ENCODE measurements at places on chromosomes 13 and 19.

DNA sequence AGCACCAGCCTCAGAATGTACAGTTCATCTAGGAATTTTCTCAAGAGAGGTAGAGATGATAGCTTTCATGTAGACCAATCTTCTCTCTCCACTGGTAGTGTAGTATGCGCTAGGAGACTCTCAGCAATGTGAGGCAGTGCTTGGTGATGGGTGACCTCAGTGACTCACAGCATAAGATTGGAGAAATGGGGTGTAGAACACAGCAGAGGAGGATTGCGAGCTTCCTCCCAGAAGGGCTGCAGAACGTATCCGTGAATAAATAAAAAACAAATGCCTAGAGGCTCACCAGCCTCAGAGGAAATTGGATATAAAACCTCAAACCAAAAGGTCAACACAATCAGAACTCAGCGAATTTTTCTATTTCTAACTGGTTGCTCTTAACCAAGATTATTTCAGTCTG, 182.9 kb upstream of the RXFP2 start:
- DNase-seq, result no peak

DNA sequence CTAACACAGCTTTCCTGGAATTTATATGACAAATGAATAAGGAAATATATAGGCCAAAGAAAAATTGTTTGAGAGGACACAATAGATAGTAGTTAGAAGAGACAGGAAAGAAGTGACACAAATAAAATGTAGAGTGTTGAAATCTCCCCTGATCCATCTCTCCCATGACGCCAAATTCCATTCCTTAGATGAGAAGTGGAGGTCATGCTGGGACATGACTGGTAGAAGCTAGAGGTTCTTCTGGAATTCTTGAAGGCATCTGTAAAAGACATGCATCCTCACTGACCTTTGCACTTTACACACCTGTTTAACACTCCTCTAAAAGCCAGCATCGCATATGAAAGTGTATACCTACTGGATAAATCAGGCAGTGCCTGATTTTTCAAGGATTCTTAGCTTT, 67.8 kb downstream of the DGKH start:
- no peak for DNase-seq

DNA sequence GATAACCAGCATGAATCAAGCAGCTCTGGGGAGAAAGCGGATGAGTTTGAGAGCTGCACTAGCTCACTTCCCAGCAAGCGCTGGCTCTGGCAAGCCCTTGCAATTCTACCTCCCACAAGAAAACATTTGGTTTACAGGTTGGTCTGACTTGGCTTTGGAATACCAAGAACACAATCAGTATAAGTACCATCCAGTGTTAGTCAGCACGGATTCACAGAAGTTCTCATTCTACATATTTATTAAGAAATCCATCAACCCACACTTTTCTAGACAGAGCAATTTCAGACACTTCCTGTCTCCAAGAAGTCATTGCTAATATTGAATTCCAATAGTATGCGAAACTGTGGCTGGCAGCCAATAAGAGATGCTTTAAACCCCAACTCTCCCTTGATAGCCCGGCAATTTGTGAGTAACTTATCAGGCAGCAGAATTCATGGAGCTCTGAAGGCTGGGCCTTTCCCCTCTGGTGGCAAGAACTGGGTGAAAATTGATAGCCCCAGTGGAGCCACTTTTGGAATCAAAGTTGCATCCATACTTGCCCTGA, 59.4 kb upstream of the WASF3 start:
- DNase-seq, result no peak

GRCh38 chr13:100235311-100235901, 146.5 kb downstream of the PCCA start:
- DNase-seq, result peak; percentile 82

DNA sequence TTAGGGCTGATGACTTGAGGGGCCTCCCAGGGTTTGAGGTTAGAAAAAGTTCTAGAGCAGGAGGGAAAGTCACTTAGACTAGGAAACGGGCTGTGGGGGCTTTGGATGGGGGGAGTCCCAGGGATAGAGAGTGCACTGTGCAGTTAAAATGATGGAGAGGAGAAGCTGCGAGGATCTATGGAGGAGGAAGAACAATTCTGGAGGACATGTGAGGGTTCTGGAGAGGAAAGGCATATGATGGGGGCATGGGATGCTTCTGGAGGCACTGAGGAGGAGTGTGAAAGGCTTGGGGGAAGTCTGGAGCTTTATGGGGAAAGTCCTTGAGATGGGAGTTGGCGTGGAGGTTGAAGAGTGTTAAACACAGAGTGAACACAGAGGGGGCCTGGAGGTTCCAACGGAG, 2.2 kb downstream of the KCNC3 start:
- no peak for DNase-seq

DNA sequence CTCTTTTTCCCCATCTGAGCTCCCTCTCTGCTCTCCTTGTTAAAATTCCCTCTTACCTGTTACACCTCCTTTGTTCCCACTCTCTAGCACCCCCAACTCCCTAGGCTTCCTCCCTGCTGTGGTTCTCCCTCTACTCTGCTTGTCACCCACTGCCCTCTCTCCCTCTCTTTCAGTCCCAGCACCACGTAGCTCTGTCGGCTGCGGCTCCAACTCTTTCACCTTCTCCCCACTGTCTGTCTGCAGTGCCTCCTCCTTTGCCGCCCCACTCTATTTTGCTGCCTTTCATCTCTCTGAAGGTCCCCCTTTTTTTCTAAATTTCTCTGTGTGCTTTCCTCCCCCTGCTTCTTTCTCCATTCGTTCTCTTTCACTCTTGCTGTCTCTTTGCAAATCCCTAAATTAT, 1.1 kb downstream of the ZNF836 start:
- no peak for DNase-seq

DNA sequence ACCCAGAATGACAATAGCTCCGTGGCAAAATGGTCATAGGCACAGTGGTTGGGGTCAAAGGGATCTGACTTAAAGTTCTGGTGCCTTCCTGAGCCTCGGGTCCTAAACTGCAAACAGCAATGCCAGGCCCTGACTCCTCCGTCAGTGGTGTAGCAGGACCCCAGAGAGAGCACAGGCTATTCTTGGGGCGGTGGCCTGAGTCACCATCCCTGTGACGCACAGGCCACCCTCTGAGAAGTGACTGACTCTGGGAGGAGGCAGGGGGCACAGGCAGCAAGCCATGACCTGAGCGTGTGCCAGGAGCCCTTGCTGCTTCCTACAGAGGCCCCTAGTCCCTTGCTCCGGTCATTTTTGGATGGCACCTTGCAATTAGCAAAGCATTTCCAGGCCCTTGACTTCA, 18.7 kb downstream of the PLVAP start:
- no peak for DNase-seq

GRCh38 chr19:17184371-17184841, 30.8 kb upstream of the USE1 start:
- DNase-seq, result no peak

GRCh38 chr13:33624740-33625139, 193.2 kb upstream of the RFC3 start:
- no peak for DNase-seq

DNA sequence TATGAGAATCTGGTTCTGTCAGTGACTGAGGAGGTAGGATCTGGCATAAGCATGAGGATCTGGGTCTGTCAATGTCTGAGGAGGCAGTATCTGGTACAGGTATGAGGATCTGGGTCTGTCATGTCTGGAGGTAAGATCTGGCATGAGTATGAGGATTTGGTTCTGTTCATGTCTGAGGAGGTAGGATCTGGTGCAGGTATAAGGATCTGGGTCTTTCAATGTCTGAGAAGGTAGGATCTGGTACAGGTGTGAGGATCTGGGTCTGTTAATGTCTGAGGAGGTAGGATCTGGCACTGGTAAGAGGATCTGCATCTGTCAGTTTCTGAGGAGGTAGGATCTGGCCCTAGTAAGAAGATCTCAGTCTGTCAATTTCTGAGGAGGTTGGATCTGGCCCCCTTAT, 12.4 kb upstream of the PDCD2L start:
- no peak for DNase-seq

GRCh38 chr19:13398780-13399726, 107.2 kb downstream of the CACNA1A start:
- no peak for DNase-seq

DNA sequence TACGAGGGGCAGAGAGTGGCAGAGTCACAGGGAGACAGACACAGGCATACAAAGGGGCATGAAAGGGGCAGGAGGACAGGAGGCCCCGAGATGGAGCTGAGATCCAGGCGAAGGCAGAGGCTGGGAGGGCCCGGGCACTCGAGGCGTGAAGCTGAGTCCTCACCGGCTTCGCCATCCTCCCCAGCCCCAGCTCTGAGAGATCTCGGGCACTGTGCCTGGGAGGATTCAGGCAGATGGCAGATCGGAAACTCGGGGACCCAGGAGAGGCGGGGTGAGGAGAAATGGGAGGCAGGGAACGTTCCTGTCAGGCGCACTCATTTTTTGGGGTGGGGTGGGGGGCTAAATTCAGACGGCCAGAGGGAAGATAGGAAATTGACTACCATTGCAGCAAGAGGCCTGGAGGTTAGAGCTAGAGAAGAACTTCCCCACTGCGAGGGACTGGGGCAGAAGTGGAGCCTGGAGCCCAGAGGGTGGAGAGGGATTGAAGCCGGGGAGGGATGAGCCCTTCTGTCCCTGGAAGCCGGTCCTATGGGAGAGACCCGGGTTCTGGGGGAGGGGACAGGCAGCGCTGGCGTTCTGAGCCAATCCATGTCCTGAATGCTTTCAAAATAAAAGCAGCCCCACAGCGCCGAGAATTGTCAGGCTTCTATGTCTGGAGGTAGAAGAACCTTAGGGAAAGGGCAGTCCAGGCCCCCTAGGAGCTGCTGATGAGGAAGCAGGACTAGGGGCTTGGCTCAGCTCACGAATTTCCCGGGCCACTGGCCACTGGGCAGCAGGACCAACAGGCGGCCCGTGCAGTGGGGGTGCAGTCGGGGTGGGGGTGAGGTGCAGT, 12.6 kb downstream of the LRRC4B start:
- DNase-seq, result no peak

DNA sequence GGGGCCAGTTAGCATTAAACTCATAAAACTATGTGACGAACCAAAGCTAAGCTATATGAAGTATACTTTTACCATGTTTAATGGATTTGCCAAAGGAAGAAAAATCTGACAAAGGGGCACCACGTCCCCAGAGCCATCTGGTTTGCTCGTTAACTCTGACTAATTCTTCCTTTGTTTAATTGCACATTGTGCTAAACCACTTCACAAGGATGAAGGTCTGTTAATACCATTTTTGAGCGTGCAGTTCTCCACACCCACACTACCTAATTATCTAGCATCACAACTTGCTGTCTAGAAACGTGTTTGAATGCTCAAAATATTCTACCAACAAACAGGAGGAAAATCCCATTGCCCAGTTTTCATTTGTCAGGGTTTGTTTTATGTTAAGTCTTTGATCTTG, 74.8 kb downstream of the COL4A1 start:
- no peak for DNase-seq

DNA sequence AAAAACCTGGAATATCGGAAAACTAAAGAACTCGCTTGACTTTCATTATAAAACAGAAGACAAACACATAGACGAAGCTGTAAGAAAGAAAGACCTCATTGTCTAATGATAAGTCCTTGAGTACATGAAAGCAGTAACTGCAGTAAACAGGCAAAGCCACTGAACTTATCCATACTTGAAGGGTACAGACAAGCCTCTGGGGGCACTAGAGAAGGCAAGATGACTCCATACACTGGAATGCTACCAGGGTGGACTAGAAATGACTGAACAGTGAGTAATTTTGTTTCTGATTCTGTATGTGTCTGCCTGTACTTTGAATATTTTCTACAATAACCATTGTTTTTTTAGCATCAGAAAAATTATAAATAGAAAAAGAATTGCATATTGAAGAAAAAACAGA, 507.9 kb downstream of the UQCRFS1 start:
- no peak for DNase-seq

DNA sequence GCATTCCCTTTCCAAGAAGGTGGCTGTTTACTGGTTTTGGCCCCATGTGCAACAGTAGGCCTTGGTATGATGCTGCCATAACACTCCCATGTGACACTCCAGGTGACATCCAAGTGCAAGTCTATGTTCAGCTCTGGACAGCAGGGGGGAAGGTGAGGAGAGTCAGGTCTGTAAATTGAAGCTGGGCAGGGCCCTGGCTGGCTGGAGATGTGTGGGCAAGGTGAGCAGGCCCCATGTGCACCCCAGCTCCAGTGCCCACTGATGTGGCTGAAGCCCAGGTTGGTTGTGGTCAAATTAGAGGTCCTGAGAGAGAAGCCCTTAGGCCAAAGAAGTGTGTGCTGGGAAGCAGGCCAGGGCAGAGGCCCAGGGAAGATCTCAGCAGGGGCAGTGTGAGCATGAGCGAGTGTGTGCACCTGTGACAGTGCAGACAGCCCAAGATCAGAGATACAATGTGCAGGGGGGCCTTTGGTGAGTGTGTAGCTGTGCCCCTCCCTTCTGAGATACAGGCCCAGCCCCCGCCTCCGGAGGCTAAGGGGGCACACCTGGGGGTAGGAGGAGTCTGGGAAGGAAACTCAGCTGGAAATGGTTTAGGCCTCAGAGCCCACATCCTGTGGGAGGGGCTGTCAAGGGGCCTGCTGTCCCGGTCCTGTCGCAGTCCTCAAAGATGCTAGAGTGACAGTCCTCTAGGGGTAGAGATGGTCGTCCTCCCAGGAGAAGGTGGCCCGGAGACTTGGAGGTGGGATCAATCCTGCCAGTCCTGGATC, 18.6 kb downstream of the DEDD2 start:
- no peak for DNase-seq

- DNase-seq, result peak; percentile 70
These were observed at the start of gene ZNF865 for GRCh38 chr19:55605637-55606470. TSS of gene ZNF865 (plus strand) at chr19:55605647. CDS start at chr19:55613619, 7,972 bp downstream.

GRCh38 chr19:57171551-57172081, 4.3 kb upstream of the DUXA start:
- DNase-seq, result no peak

DNA sequence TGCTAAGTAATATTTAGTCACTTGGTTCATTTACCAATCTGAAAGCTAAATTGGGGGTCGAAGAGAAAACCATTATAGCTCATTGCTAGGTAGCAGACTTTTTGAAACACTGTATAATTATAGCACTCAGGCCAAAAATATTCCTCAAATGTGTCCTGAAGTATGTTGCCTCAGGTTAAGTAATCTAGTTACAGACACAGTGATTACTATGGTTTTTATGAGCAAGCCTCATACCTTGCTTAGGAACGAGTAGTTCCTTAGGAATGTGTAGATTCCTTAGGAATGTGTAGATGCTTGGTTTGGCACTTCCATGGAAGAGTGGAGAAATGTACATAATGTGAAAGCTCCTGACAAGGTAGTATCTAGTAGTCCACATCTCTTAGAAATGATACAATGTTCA, 387.5 kb downstream of the LMO7 start:
- no peak for DNase-seq

DNA sequence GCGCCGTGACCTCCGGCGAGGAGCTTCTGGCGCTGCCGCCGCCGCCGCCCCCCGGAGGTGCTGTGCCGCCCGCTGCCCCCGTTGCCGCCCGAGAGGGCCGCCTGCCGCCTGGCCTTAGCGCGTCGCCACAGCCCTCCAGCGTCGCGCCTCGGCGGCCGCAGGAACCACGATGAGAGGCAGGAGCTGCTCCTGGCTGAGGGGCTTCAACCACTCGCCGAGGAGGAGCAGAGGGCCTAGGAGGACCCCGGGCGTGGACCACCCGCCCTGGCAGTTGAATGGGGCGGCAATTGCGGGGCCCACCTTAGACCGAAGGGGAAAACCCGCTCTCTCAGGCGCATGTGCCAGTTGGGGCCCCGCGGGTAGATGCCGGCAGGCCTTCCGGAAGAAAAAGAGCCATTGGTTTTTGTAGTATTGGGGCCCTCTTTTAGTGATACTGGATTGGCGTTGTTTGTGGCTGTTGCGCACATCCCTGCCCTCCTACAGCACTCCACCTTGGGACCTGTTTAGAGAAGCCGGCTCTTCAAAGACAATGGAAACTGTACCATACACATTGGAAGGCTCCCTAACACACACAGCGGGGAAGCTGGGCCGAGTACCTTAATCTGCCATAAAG, 4.8 kb downstream of the PDX1 start:
- no peak for DNase-seq

All from AML-193 (cell line).